ENCODE measurements at places on chromosomes 7 and 10. TPM values are rescaled to one million over a fixed set of nuclear protein-coding genes. Genes with fewer than 3 reads are reported as not detected.

IGF2BP3 gene
- total RNA-seq = 0.31 TPM

CCL24 gene
- 0.90 TPM for total RNA-seq

ANXA8L1 gene
- not detected for total RNA-seq

TSPAN15 gene
- 1.2 TPM for total RNA-seq

PNLIPRP1 gene
- total RNA-seq = not detected

PRSS1 gene
- total RNA-seq = not detected

C7orf57 gene
- 0.56 TPM for total RNA-seq

DNA sequence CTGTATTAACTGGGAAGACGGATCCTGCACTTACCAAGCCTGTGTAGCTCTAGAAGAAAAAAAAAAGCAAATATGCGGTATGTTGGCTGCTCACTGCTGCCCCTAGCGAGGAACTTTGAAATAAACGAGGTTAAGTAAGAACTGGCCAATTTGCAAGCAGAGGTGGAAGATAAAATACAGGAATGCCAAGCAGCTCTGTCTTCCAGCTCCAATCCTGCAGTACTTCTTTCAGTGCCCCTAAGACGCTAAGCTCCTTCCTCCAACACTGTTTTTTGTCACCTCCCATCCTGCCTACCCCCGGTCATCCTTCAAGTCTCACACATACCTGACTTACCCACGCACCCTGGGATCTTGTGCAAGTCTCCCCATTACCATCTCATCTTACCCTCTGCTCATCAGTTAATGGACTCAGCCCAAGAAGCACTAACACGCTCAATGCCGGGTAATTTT lies 809 bp downstream of the C10orf143 start:
- DNase-seq = no peak
- peak overlapping the region; percentile 99 for H3K4me3 ChIP-seq
- peaks cover 40% of the 10 kb centered on the region for H3K4me1 ChIP-seq
- no peaks in the 10 kb centered on the region for H3K36me3 ChIP-seq
- peak overlapping the region; percentile 94 for H3K27ac ChIP-seq

- no peaks in the 10 kb centered on the region for H3K36me3 ChIP-seq
- H3K27ac ChIP-seq = no peak overlapping the region
- no peak overlapping the region for H3K4me3 ChIP-seq
- peaks cover 10% of the 10 kb centered on the region for H3K27me3 ChIP-seq
- no peak for DNase-seq
- H3K4me1 ChIP-seq = no peaks in the 10 kb centered on the region
Measured at GRCh38 chr7:100914879-100915447, 19.3 kb upstream of the ACHE start.

GRCh38 chr7:1516586-1517251 lies 12.5 kb upstream of the INTS1 start:
- H3K27me3 ChIP-seq = peaks cover 8% of the 10 kb centered on the region
- no peak for DNase-seq
- peaks cover 5% of the 10 kb centered on the region for H3K36me3 ChIP-seq
- H3K4me3 ChIP-seq = no peak overlapping the region

DNA sequence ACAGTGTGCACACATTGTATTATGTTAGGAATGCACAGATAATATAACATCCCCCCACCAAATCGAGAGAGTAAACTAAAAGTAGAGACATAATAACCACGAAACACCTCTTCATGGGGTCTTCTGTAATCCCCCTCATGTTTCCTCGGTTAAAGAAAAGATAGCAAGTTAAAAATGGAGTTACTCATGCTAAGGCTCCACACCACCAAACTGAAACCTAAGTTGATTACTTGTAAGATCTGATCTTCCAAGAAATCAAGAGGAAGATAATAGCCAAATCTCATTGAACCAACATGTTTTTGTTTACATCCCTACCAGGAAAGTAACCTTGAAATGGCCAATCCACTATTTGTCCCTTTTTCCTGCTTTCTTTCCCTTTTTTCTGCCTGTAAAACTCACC lies 11.7 kb upstream of the ETV1 start:
- no peak overlapping the region for H3K4me3 ChIP-seq
- no peak overlapping the region for H3K27ac ChIP-seq
- peaks cover 22% of the 10 kb centered on the region for H3K27me3 ChIP-seq
- no peak for DNase-seq

GRCh38 chr10:87500646-87501048 lies 4.0 kb upstream of the MINPP1 start:
- no peak overlapping the region for H3K27ac ChIP-seq
- peaks cover 12% of the 10 kb centered on the region for H3K27me3 ChIP-seq
- no peak for DNase-seq
- H3K4me3 ChIP-seq = no peak overlapping the region
- H3K36me3 ChIP-seq = peaks cover 5% of the 10 kb centered on the region
- H3K4me1 ChIP-seq = peaks cover 3% of the 10 kb centered on the region

GRCh38 chr10:23994459-23995046 lies 214.4 kb upstream of the KIAA1217 start:
- no peak overlapping the region for H3K27ac ChIP-seq
- H3K27me3 ChIP-seq = no peaks in the 10 kb centered on the region
- H3K36me3 ChIP-seq = no peaks in the 10 kb centered on the region
- DNase-seq = no peak
- no peak overlapping the region for H3K4me3 ChIP-seq

GRCh38 chr7:142250705-142251104 lies 7.2 kb downstream of the PRSS58 start:
- H3K27ac ChIP-seq = no peak overlapping the region
- no peak overlapping the region for H3K4me3 ChIP-seq
- no peak for DNase-seq
- no peaks in the 10 kb centered on the region for H3K27me3 ChIP-seq
- no peaks in the 10 kb centered on the region for H3K36me3 ChIP-seq

GRCh38 chr7:157609932-157610640 lies 273.3 kb downstream of the DNAJB6 start:
- no peaks in the 10 kb centered on the region for H3K27me3 ChIP-seq
- DNase-seq = no peak
- no peaks in the 10 kb centered on the region for H3K36me3 ChIP-seq

DNA sequence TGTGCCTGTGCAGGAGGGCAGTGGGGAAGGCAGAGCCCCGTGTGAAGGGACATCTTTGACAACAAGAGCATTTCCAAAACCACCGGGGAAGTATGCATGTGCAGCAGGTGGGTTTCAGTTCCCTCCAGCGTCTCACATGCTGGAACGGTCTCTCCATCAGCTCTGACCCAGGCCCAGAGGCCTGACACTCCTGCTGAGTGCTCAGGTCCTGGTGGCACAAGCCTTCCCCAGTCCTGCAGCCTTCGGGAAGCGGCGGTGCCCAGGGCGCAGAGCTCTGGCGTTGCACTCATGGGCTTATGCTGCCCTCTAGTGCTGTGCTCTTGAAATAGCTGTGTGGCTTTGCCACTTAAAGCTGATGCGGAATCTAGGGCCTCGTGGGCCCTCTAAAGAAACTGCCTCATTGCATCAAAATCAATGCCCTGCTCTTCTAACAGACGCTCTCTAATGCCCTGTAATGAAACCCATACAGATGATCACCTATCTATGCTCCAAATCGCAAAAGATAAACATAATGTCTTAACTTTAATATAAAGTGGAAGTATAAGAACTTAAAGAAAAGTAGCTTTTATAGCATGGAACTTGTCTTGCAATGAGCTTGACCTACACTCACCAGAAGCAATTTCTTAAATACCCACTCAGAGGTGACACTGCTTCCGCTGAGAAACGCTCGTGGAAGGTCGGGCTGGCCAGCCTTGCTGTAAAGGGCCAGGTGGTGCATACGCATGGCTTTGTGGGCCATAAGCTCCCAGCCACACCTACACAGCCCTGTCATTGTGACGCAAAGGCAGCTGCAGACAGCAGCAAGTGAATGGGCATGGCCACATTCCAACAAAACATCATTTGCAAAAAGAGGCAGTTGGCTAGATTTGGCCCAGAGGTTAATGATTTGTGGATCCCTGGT lies 38.6 kb downstream of the CLRN3 start:
- DNase-seq = no peak
- H3K4me3 ChIP-seq = no peak overlapping the region
- peaks cover 13% of the 10 kb centered on the region for H3K27me3 ChIP-seq
- H3K4me1 ChIP-seq = no peaks in the 10 kb centered on the region

DNA sequence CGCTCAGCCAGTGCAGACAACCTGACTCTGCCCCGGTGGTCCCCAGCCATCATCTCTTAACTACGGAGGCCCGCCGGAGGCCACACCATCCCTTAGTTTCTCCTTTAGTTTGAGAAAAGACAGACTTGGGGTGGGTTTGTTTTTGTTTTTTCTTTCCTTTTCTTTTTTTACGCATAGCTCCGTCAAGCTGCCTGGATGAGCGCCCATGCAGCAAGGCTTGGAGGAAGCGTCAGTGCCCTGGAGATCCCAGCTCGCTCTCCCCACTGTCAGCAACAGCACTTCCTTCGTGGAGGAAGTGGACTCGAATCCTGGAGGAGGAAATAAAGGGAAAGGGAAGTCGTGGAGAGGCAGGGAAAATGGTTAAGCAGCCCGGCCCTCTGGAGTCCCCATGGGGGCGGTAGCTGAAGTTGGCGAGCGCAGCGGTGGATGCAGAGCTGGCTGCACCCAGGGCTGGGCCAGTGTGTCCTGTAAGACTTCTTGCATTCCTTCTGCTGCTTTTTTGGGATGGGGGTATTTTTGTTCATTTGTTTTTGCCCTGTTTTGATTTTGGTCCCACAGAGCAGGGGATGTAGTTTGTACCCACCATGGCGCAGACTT lies 35.9 kb upstream of the GJD4 start:
- DNase-seq = no peak
- H3K4me3 ChIP-seq = no peak overlapping the region
- H3K36me3 ChIP-seq = peaks cover 5% of the 10 kb centered on the region

DNA sequence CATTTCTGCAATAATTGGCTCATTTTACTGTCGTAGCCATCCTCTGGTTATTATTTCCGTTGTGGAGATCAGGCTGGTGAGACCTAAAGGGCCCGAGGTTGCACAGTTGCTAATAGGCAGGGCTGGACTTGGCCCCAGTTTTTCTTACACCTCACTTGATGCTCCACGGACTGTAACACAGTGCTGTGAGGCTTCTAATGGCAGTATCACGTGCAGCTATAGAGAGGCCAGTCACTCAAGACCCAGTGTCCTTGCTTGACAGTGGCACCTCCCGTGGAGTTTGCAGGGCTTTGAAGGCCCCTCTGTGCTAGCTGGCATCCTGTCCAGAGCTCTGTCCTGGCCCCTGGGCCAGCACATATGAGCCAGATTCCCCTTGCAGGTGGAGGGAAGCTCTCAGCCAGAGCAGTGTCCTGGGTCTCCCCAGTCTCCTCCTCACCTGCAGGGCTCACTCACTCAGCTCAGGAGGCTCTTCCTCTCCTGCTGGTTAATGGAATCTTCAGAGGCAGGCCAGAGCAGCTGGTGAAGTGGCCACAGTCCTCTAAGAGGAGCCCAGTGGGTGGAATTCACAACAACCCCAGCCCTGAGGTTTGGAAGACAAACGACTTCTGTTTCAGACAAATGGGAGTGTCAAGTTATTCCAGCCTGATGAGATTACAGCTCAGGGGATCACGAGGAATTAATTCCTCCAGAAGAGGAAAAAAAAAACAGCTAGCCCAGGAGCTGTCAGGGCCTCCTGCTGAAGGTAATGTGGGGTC lies 114.2 kb upstream of the FAM180A start:
- no peak overlapping the region for H3K4me3 ChIP-seq
- H3K4me1 ChIP-seq = no peaks in the 10 kb centered on the region
- no peak overlapping the region for H3K27ac ChIP-seq

- no peak overlapping the region for H3K4me3 ChIP-seq
- no peak overlapping the region for H3K27ac ChIP-seq
- H3K27me3 ChIP-seq = no peaks in the 10 kb centered on the region
- DNase-seq = no peak
- H3K4me1 ChIP-seq = peaks cover 6% of the 10 kb centered on the region
Measured at GRCh38 chr7:33143996-33144718, 14.8 kb downstream of the BBS9 start.

GRCh38 chr10:119543814-119544642 lies 1.5 kb upstream of the RGS10 start:
- H3K4me1 ChIP-seq = peaks cover 17% of the 10 kb centered on the region
- no peaks in the 10 kb centered on the region for H3K36me3 ChIP-seq
- no peak overlapping the region for H3K27ac ChIP-seq
- H3K27me3 ChIP-seq = peaks cover 25% of the 10 kb centered on the region
- peak overlapping the region; percentile 74 for H3K4me3 ChIP-seq
- no peak for DNase-seq

DNA sequence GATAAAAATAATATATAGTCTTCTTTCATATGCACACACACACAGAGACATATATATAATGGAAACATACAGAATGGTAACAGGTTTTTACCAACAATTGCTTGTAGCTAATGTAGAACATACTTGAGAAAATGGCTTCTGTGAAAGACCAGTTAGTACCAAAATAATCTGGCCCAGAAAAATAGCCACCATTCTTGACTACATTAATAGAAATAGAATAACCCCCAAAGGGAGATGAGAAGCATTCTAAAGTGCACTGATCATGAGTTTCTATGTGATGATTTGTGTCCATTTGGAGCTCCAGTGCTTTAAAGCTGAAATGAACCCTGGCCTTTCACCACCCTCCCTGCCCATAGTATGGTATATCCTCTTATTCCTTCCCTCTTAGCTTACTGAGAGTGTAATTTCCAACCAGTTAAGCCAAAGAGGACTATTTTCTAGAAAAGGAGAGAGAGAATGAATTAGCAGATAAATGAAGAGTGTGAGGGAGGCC lies 22.9 kb upstream of the IFIT2 start:
- no peaks in the 10 kb centered on the region for H3K27me3 ChIP-seq
- no peaks in the 10 kb centered on the region for H3K4me1 ChIP-seq
- no peaks in the 10 kb centered on the region for H3K36me3 ChIP-seq
- no peak for DNase-seq
- no peak overlapping the region for H3K27ac ChIP-seq
- no peak overlapping the region for H3K4me3 ChIP-seq

GRCh38 chr10:69241575-69241974 lies 21.4 kb downstream of the HKDC1 start:
- no peak overlapping the region for H3K27ac ChIP-seq
- H3K27me3 ChIP-seq = no peaks in the 10 kb centered on the region
- peaks cover 17% of the 10 kb centered on the region for H3K4me1 ChIP-seq
- H3K4me3 ChIP-seq = no peak overlapping the region

- H3K4me3 ChIP-seq = no peak overlapping the region
- H3K27me3 ChIP-seq = peaks cover 2% of the 10 kb centered on the region
- no peaks in the 10 kb centered on the region for H3K36me3 ChIP-seq
- H3K4me1 ChIP-seq = no peaks in the 10 kb centered on the region
- no peak overlapping the region for H3K27ac ChIP-seq
- no peak for DNase-seq
Measured at GRCh38 chr10:131698986-131699385, 201.8 kb upstream of the PPP2R2D start.

DNA sequence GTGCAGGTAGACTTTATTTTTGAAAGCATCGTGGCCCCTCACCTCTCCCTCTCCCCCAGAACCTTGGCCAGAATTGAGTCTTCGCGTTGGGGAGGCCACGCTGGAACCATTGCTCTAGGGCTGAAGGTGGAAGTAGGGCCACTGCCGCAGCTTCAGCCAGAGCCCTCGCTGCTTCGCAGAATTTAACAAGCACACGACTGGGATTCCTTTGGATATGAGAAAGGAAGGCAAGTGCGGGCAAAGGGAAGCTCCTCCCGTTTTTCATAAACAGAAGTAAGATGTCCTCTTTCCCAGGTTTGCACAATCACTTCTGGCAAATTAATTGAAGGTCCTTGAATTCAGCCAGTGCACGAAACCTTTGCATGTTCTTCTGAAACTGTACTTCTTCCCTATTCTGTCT lies 168.1 kb downstream of the CCDC3 start:
- H3K27ac ChIP-seq = no peak overlapping the region
- H3K4me3 ChIP-seq = no peak overlapping the region
- no peaks in the 10 kb centered on the region for H3K27me3 ChIP-seq
- H3K4me1 ChIP-seq = no peaks in the 10 kb centered on the region

GRCh38 chr10:81101062-81101461 lies 563.4 kb downstream of the SH2D4B start:
- H3K27me3 ChIP-seq = no peaks in the 10 kb centered on the region
- no peak overlapping the region for H3K27ac ChIP-seq
- DNase-seq = no peak
- H3K4me1 ChIP-seq = no peaks in the 10 kb centered on the region
- no peak overlapping the region for H3K4me3 ChIP-seq

Data from natural killer cell treated with Interleukin-12 subunit alpha and Interleukin-12 subunit beta and Interleukin-15 and Interleukin-18, amount 100 ng/mL, for 72 hours (primary cell).